Foreskin melanocyte (primary cell): ENCODE measurements at places on chromosomes 3 and 15.

GRCh38 chr3:7779331-7779730, 722.3 kb upstream of the LMCD1 start:
- no peak for DNase-seq

DNA sequence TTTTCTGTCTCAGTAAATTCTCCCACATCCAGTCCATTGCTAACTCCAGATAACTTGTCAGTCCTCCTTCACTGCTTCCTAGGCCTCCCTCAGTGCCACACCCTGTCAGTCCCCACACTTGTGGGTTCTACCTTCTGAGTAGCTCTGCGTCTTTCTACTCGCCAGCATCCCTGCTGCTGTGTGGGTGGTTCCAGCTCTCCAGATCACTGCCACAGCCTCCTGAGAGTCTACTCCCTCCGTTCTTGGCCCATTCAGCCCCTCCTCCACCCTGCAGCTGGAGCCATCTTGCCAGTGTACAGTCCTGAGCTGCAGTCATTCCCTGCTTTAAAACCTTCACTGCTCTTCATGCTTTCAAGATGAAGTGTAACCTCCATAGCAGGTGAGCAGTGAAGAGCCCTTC, 45.3 kb downstream of the MAP2K5 start:
- no peak for DNase-seq

GRCh38 chr3:126124148-126124868, 40.4 kb upstream of the SLC41A3 start:
- no peak for DNase-seq

GRCh38 chr15:84645997-84646396, 8.1 kb downstream of the WDR73 start:
- DNase-seq, result no peak

GRCh38 chr15:35107122-35107521, 22.0 kb upstream of the NANOGP8 start:
- no peak for DNase-seq

GRCh38 chr15:51366920-51367319, 25.5 kb downstream of the GLDN start:
- DNase-seq, result no peak

DNA sequence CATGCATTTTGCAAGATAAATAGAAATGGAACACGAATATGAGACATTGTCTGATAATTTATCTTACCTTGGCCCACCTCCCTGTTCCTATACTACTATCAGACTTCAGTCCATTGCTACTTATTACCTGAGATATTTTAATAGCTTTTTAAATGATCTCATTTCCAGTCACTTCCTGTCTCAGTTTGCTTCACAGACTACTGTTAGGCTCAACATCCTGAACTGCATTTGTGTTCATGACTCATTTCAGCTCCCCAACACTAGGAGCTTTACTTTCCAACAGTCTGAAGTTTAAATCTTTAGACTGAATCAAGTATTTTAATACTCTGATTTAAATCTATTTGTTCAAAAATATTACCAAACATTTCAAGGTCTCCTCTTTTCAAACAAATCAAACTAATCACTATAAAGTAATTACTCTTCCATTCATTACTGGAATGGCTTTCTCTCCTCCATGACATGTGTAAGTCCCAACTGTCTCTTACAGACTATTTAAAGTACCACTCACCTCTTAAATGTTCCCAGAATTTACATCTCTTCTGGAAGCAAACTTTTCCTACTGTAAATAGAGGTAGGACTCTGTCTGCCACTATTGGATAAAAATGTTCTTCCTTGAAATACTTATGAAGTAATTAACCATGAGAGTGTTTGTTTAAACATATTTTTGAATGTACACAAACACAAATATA, 1277.6 kb downstream of the ZPLD1 start:
- DNase-seq, result no peak

- DNase-seq, result no peak
Measured at GRCh38 chr15:57064033-57064432, 145.6 kb downstream of the TCF12 start.

GRCh38 chr3:133856316-133856715, 39.4 kb downstream of the RAB6B start:
- no peak for DNase-seq

- no peak for DNase-seq
Measured at GRCh38 chr15:63453186-63453905, 51.0 kb upstream of the USP3 start.

DNA sequence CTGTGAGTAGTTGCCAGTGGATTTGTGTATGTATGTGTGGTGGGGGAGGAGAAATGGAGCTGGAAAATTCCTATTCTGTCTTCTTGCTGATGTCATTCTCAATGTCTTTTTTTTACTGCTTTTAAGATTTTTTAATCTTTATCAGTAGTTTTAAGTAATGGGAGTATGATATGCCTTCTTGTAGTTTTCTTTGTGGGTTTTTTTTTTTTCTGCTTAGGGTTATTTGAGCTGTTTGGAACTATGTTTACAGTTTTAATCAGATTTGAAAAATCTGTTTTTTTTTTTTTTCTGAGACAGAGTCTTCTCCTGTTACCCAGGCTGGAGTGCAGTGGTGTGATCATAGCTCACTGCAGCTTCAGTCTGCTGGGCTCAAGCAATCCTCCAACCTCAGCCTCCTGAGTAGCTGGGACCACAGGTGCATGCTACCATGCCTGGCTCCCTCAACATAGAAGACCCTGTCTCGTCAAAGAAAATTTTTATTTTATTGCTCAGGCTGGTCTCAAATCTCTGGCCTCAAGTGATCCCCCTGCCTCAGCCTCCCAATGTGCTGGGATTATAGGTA, 37.1 kb downstream of the RPL39L start:
- DNase-seq, result no peak
